ENCODE measurements at places on chromosomes 5 and 9. TPM values are rescaled to one million over a fixed set of nuclear protein-coding genes. Genes with fewer than 3 reads are reported as not detected.

DNA sequence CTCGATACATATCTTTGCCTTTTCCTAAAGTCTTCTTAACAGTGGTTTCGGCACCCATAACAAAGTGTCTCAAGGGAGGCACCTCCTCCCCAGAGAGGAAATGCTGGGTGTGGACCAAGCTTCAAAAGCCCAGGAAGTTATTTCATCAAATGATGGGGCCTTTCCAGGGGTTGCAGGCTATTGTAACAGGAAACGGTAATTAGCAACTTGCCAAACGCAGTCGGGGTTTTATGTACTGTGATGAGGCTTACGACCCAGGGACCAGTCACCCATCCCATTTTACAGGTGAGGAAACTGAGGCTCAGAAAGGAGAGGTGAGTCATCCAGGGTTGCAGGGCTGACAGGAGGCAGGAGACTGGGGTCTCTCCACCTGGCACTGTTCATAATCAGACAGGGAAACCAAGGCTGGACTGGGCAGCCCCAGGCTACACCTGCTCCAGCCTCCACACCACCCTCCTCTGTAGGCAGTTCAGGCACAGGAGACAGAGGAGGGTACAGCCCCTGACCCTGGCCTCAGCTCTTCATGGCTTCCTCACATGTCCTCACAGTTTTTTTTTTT lies 30.0 kb upstream of the SUSD3 start:
- DNase-seq, result no peak

- DNase-seq, result no peak
Observed at GRCh38 chr9:10007356-10007755, 605.4 kb downstream of the PTPRD start.

GRCh38 chr5:57725658-57726504 lies 243.3 kb upstream of the ACTBL2 start:
- DNase-seq, result no peak

GRCh38 chr5:15577132-15577531 lies 77.2 kb downstream of the FBXL7 start:
- DNase-seq, result no peak

DNA sequence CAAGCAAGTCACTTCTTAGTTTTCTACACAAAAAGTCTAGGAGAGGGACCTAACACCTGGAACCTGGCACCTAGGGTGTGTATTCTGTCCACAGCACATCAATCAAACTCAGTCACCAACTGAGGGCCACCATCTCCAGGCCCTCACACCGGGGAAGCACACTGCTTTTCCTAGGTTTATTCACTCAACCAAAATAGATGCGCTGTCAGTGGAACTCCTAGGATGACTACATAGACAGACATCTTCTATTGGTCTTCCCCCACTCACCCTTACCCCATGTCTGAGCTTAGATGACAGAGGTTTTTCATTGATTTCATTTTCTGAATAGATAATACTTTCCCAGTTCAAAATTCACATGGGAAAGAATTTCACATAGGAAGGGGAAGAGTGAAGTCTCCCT lies 59.2 kb downstream of the RNF130 start:
- DNase-seq, result no peak

Gene CENPH
- 31.5 TPM for polyA plus RNA-seq

Gene PRSS3
- polyA plus RNA-seq, result not detected

GRCh38 chr5:124546643-124547042 lies 199.8 kb downstream of the ZNF608 start:
- DNase-seq, result no peak

Gene ANKS6
- 30.1 TPM for polyA plus RNA-seq

Gene DDX4
- polyA plus RNA-seq, result not detected

DNA sequence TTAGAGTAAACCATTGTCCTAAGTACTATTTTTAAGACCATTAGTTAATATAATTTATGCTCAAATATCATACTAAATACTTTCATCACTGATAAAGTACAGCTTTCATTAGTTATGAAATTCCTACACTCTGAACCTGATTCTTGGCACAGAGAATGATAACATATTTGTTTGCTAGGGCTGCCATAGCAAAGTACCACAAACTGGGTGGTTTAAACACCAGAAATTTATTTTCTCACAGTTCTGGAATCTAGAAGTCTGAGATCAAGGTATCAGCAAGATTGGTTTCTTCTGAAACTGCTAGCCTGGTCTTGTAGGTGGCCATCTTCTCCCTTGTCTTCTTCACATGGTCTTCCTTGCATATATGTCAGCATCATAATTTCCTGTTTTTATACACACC lies 608.4 kb downstream of the TLE1 start:
- no peak for DNase-seq

Gene NUTM2F
- not detected for polyA plus RNA-seq

DNA sequence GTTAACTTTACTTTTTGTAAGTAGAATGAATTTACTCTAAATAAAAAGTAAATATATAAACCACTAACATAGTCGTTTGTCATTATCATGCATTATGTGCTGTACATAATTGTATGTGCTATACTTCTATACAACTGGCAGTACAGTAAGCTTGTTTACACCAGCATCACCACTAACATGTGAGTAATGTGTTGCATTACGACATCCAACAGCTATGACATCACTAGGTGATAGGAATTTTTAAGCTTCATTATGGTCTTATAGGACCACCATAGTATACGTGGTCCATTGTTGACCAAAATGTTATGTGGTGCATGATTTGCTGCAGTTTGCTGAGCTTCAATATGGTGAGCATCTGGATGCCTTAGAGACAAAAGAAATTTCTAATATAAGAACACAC lies 819.1 kb upstream of the GRAMD2B start:
- DNase-seq, result no peak

DNA sequence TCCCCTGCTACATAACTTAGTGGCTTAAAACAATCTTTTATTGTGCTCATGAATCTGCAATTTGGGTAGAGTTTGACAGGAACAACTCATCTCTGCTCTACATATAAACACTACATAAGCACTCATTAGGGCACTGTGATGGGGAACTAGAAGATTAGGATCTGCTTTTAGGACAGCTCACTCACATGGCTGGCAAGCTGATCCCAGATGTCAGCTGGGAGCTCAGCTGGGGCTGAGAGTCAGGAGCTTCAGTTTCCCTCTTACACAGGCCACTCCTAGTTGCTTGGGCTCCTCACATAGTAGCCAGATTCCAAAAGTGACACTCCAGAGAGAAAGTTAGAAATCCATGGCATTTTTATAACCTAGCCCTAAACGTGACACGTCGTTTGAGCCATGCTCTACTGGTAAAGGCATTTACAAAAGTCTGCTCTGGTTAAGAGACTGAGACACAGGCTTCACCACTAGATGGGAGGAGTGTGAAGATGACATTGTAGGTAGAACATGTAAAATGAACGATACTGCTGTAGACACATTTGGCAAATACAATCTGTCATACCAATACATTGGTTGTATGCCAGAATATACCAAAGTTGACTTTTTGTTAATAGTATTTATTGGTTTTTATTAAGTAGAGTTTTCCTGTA lies 23.6 kb downstream of the SCAI start:
- no peak for DNase-seq

Gene CLIC3
- 56.6 TPM for polyA plus RNA-seq

Gene SLC4A9
- 0.19 TPM for polyA plus RNA-seq

DNA sequence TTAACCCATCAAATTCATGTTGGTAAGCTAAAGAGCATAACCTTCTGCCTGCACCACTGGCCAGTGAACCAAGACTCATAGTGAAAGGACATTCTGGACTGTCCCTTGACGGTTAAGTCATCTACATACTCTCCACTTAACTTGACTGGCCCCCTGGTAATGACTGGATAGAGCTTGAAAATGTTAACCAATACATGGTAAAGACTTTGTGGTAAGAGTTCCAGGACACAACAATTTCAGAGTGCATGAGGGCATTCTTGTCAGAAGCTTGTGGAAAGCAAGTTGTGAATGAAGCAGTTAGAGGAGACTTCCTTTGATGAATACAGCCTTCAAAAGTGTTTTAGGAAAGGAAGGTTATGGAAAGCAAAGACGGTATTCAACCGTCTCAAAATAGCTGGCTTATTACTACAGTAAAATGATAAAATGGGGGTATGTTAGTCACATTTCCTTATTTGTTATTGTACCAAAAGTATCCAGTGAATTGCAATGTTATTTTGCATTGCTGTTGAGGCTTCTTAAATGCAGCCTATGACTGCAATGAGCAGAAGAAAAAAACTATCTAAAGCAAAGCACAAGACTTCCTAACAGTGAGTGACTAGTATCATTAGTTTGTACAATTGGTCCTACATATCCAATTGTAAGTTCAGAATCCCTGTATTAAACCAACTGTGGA lies 47.2 kb upstream of the DAB2 start:
- no peak for DNase-seq

- no peak for DNase-seq
Observed at GRCh38 chr5:177310332-177310731, 1.4 kb downstream of the MXD3 start.

Gene CCL28
- 0.42 TPM for polyA plus RNA-seq

DNA sequence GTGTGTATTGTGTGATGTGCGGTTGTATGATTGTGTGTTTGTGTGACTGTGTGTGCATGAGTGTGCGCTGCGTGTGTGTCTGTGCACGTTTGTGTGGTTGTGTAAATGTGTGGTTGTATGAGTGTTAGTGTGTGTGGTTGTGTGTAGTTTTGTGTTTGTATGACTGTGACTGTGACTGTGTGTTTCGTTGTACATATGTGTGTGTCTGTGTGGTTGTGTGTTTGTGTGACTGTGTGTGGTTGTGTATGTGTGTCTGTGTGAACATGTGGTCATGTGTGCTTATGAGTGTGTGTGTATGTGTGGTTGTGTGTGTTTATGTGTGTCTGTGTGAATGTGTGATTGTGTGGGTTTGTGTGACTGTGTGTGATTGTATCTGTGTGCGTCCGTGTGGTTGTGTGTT lies 197.8 kb downstream of the TTLL11 start:
- DNase-seq, result no peak

DNA sequence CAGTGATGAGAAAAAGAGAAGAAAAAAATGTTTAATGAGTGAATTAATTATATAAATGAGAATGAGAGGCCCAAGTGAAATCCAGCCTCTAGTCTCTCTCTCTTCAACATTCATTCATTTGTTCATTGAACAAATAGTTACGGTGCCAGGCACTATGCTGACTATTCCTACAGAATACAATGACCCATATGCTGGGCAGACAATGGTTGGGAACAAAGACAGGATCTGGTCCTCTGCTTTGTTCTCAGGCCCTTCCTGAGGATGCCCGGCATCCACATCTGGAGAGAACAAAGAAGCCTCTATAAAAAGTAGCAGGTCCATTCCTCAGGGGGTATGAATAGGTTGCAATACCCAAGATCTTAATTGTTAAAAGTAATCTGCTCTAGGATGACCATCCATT lies 6.9 kb downstream of the ADAM19 start:
- no peak for DNase-seq

DNA sequence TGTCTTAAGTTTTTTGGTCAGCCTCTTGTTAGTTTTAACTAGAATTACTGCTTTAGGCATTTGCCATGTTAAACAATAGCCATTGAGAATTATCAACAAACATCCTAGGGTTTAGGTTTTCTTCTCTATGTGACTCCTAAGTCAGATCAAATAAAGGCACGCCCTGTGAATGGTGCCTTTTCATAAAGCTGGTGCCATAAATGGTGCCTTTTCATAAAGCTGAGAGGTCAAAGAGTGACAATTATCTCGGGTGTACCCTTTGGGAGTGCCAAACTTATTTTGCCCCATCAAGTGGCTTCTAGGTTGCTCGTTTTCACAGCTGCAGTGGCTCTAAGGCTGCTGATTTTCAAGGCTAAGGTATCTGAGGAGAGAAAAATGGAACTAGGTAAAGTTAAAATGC lies 391.6 kb downstream of the DMRTA1 start:
- no peak for DNase-seq

DNA sequence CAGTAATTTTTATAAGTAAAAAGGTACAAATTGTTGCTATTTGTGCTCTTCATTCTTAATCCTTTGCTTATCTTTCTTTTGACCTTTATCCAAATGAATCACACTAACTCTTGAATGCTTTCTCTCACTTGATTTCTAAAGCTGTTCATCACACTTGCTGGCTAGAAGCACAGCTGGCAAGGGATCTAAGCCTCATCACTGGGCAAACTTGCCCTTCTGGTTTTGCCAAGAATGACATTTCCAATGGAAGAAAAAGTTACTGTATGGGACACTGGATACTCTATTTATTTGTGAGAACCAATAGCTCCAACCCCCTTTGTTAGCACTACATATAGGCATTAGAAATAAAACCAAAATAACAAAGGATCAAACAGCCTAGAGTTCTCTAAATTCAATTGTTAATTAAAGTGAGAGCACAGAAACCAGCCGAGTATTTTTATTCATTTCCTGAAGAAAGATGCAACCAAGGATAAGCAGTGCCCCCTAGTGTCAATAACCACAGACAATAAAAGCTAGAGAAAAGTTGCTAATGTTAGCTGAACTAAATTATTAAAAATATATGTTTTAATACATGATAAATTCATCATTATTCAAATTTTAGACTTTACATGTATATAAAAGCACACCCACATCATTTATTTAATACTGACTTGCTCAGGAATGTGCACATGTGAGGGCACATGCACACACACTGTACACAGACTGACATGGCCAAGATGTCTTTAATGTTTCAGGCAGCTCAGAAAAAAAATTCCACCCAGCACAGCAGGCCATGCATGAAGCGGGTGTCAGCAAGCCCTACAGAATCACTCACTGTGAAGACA lies 59.8 kb upstream of the POU5F2 start:
- peak; percentile 58 for DNase-seq

Gene SLC25A2
- polyA plus RNA-seq, result 0.15 TPM

Gene PCDHB9
- polyA plus RNA-seq, result 5.6 TPM

DNA sequence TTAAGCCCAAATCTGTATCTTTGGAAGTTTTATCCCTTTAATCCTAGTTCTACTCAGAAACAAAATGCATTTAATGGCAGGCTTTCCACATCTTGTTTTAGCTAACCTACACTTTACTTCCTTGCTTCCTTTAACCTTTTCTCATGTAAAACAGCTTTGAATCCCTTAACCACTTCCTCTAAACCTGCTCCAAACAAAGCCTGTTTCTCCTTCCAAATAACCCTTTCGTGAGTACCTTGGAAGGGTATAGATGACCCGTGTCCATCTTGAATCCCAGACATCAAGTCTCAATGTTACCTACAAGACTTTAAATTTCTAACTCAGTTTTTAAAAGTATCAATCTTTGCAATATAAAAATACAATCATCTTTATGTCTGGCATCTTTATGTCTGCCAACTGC lies 78.4 kb downstream of the DROSHA start:
- no peak for DNase-seq

Gene TRPM3
- polyA plus RNA-seq, result 1.7 TPM

- no peak for DNase-seq
Observed at GRCh38 chr5:180860273-180860886, 696 bp downstream of the ZFP62 start.

DNA sequence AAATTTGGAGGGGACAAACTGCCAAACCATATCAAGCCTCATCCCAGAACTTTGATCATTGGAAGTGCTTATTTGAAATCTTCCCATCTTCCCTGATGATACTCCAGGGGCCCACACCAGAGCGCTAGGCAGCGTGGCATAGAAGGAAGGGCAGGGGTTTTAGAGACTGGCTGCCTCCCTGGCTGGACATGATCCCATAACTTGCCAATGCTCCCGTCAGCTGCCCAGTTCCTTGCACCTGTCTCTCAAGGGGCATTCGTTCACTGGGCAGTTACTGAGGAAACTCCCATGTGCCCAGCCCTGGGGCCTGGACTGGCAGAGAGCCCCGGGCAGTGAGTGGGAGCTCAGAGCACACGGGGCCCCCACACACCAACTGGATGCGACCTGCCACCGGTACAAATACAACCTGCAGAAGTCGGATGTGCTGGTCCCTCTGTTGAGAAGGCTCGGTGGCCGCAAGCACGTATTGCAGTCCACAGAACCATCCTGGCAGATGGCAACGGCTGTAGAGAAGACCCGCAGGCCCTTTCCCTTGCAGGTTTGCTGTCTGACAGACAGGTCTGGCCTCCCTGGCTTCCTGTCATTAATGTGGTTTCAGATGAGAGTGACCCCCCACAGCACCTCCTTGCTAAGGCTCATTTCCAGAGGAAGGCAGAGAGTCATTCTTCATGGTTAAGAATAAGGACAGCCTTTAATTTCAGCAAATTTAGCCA lies 122.4 kb downstream of the MVB12B start:
- no peak for DNase-seq
